ENCODE measurements at places on chromosomes 2 and 18.

DNA sequence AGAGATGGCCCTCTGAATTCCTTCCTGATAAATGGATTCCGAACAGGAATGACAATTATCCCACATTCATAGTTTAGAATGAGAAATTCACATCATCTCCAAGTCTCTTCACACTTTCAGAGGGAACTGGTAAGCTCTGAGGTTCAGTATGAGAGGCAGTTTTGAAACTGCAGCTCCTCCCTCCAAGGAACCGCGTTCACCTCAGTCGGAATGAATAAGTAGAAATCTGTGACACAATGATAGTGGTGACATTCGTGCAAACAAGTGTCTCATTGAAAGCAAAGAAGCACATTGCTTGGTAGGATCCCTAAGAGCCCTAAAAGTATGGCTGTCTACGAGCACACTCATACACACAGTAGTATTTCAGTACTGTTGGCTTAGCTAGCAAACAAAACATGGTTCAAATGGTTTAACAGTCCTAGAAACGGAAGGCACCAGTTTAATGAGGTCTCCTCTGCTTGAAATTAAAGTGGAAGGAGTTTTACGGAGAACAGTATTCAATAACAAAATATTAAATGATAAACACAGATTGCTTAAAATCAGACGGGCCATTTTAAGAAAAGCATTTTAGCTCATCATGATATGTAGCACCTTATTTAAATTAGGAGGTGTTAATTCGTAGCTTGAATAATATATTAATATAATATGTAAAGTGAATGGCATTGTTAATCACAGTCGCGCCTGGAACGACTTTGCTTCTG, 225.0 kb downstream of the ARHGAP15 start:
- DNase-seq = no peak

DNA sequence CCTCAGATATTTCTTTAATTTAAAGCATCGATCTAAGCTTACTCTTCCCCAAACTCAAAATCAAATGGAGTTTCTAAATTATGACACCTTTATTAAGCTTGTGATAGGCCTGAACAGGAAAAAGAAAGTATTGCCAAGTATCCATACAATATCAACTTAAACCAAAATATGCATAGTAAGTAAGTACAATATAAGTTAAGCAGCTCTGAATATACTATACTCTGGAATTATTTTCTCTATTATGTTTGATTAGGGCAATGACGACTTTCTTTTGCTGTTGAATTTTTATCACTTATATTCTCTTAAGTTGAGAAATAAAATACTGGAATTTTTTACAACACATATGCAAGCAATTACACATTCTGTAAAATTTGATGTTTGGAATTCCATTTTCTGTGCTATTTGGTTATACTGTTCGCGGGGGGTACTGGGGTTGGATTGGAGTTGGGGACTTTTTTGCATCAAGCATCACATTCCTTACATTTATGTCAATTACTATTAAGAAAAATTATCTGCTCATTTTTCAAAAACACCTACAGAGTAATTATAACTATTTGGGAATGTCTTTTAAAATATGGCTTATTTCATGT, 2.2 kb downstream of the COL5A2 start:
- DNase-seq = no peak

DNA sequence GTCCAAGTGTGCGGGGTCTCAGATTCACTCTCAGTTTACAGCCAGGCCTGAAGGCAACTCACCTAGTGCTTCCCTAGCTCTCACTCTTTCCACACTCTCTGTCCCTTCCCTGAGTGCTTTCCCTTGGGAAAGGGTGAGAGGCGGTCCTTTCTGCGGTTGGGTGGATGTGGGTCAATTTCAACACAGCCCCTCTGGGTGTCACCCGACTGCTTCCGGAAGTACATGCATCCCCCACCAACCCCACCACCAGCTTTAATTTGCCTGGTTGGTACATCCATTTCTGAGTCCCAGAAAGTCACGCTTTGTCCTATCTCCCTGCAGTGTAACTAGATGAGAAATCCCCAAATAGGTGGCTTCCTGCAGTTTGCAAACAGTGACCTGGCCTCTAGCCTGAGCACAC, 307.3 kb upstream of the MEIS1 start:
- no peak for DNase-seq

DNA sequence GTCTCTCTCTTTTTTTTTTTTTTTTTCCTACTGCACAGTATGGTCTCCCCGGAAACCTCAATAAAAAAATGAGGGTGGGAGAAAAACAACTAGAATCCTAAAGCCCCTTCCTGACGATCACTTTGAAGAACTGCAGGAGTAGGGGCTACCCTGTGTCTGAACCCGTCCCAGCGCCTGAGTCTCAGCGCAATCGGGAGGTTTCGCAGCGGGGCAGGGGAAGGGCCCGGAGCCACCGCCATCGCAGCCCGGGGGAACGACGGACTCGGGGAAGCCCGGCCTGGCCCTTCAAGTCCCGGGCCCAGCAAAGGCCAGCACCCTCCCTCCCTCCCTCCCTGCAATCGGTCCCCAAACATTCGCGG, 411 bp downstream of the NARS1 start:
- no peak for DNase-seq

DNA sequence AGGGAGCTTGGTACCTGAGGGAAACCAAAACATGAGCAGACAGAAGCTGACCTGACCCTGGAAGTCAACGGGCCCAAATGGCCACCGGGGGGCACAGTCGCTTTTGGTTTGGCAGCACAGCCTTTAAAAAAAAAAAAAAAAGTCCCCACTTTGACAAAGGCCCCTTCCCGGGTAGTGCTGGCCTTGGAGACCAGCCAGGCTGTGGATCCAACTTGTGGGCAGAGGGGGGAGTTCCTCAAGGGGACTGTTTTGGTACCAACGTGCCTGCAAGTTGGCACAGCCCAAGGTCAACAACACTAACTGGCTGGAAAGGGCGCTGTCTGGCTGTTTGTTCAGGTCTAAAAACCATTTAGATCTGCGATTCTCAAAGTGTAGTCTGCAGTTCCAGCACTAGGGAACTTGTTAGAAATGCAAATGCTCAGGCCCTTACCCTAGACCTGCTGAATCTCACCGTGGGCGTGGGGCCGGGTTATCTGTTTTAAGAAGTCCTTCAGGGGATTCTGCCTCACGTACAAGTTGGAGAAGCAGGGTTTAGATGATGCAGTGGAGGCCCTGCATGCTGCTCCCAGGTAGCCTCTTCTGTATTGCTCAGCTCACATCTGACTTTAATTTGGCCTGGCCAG, 83.0 kb downstream of the LPIN1 start:
- DNase-seq = peak; percentile 68

DNA sequence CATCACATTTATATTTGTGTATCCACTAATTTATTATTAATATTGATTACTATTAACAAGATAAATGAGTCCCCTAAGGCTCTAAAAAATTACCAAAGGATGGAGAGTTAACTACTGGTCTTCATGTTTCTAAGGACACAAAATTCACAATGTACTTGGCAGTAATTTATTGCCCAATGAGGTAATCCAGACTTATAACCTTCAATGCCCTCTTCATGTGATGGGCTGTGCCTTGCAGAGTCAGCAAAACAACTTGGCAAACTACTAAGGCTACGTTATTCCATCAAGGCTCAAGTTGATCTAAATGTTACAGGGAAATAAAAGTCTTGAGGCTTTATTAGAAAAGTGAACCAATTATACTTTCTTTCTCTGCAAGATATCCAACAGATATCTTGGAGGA, 804.9 kb upstream of the NXPH2 start:
- DNase-seq = no peak

GRCh38 chr2:135587958-135588357, 56.7 kb downstream of the R3HDM1 start:
- no peak for DNase-seq

GRCh38 chr2:193695367-193695766, 1500.6 kb upstream of the TMEFF2 start:
- DNase-seq = peak; percentile 85

GRCh38 chr2:16429431-16430145, 236.0 kb downstream of the CYRIA start:
- DNase-seq = no peak

- DNase-seq = no peak
These were observed 70.9 kb downstream of the NCKAP5 start for GRCh38 chr2:133497270-133497893.

DNA sequence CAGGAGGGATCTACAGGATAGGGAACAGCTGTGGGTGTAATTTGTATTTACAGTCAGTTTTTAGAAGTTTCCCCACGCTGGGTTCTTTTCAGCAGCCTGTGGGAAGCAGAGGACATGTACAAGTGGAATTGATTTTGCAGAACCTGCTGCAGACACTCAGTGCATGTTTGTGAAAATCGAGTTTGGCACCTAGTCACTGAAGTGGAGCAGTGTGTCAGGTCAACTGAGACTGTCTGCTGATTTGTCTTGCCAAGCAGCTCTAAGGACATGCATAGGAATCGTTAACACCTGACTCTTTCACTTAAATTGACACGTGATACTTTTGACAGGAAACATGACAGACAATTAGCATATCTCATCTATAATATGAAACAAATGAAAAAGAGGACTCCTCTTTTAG, 416.6 kb downstream of the TMX3 start:
- no peak for DNase-seq

DNA sequence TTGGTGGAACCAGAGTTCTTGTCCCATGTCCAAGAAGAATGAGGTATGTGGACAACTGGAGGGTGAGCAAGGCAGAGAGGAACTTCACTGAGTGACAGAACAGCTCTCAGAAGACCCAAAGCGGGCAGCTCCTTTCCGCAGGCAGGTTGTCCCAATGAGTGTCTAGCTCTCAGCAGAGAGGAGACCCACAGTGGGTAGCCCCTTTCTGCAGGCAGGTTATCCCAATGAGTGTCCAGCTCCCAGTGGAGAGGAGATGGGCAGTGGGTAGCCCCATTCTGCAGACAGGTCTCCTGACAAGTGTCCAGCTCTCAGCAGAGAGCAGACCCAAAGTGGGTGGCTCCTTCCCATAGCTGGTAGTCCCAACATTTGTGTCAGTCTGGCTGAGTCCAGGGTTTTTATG, 69.6 kb downstream of the SRBD1 start:
- DNase-seq = no peak

- no peak for DNase-seq
These were observed 24.8 kb downstream of the RUFY4 start for GRCh38 chr2:218093879-218094278.

- DNase-seq = no peak
These were observed 1328.6 kb upstream of the SLC39A10 start for GRCh38 chr2:194328456-194328855.

- DNase-seq = no peak
These were observed 431.6 kb downstream of the MEIS1 start for GRCh38 chr2:66866331-66867062.

GRCh38 chr2:233928594-233929351, 11.6 kb downstream of the TRPM8 start:
- DNase-seq = peak; percentile 57

DNA sequence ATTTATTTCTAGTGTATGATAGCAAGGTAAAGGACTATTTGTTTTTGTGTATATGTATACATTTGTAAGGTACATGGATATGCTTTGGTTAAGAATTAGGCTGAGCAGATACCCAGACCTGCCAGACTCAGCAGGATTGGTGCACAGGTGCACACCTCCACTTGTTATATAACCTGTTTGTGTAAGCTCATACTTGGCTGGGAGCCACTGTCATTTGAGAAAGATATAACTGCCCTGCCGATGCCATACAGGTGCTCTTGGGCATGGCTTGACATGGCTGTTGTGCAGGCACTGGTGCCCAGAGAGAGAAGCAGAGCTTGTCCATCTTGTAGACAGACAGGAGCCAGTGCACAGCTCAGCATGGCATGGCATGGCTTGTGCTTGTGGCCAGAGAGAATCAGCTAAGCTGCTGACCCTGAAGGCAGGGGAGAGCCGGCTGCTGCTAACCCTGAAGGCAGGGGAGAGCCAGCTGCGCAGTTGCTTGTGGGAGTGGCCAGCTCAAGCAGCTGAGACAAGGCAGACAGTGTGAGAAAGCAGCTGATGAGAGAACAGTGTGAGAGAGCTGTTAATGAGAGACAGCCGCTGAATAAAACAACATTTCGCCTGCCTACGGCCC, 136.5 kb downstream of the RNF144A start:
- peak; percentile 26 for DNase-seq

GRCh38 chr2:30414961-30415360, 32.1 kb upstream of the LCLAT1 start:
- no peak for DNase-seq

DNA sequence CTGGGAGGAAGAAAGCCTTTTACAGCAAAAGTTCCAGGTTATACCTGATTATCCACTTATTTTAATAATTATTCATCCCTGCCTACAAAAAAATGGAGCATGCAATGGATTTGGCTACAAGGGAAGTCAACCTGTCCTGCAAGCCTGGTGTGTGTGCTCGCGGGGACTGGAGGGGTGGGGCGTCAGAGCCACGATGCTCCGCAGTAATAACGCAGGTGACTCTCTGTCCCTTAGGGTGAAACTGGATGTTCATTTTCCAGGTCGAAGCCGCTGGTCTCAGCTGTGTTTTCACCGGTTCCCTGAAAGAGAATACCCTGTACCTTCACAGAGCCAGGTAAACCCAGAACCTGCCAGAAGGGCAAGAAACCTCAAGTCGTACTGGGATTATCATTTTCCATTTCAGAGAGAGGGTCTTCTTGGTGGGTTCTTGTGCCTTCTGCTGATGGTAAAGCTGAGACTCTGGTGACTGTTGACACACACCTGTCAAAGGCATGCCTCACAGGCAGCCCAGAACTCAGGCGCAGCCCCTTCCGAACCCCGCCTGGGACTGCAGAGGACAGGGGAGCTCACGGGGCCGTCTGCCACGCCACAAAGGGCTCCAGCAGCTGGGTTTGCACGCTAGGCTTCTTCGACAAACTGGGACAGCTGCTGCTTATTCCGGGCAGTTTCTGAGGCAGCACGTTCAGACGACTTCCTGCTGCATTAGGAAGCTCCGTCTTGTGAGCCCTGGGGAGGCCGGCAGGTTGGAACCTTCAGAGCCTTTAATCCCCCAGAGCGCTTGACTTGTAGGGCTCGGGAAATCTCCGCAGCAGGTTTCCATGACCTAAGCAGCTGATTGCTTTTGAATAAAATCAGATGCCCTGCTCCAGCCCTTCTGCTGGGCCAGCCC, 58.6 kb downstream of the KCNG2 start:
- peak; percentile 66 for DNase-seq

DNA sequence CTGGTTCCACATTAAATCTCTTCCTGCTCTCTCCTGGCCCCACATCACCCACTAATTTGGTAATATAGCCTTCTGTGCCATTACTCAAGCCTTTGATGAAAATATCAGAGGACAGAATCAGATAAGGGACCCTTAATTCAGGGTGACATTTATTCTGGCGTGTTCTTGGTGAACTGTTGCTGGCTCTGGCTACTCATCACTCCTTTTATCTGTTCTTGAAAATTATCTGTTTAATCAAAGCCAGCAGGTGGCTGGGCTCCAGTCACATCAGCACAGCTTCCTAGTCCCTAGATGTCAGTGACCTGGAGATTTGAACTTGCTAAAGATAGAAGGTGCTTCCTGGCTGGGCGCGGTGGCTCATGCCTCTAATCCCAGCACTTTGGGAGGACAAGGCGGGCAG, 26.9 kb upstream of the SLC35F6 start:
- DNase-seq = no peak

DNA sequence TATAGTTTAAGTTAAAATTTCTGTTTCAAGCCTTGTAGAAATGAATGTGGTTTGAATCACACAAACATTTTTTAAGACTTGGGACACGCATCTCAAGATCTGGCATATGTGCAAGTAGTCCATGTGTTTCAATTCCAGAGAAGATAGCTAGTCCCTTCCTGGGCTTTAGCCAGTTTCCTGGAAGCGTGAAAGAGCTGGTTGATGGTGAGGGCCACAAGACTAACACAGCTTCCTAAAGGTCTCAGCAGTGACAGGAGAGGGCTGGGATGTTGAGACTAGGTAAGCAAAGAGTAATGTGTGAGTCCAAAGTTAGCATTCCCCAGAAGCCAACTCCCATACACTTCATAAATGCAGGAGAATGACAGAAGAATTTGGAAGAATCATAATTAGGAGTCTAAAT, 111.9 kb upstream of the MAP2 start:
- DNase-seq = no peak
